ENCODE measurements at places on chromosomes 12 and 14. TPM values are rescaled to one million over a fixed set of nuclear protein-coding genes. Genes with fewer than 3 reads are reported as not detected.

DNA sequence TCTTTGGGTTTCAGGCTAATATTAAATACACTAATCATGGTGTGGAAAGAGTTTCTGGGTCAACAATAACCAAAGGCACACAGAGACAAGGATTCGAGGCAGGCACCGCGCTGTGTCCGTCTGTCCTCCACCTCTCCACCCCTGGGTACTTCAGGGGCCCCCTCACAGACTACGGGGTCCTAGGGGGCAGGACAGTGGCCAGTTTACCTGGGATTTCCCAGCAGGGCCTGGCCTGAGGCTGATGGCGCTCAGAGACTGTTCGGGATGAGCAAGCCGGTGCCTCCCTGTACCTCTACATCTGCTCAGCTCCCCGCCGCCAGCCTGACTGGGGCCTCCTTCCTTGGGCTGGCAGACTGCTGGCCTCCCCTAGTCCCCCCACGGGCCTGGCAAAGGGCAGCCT, 18.1 kb upstream of the EIF5 start:
- H3K4me3 ChIP-seq: no peak overlapping the region
- DNase-seq: no peak

DNA sequence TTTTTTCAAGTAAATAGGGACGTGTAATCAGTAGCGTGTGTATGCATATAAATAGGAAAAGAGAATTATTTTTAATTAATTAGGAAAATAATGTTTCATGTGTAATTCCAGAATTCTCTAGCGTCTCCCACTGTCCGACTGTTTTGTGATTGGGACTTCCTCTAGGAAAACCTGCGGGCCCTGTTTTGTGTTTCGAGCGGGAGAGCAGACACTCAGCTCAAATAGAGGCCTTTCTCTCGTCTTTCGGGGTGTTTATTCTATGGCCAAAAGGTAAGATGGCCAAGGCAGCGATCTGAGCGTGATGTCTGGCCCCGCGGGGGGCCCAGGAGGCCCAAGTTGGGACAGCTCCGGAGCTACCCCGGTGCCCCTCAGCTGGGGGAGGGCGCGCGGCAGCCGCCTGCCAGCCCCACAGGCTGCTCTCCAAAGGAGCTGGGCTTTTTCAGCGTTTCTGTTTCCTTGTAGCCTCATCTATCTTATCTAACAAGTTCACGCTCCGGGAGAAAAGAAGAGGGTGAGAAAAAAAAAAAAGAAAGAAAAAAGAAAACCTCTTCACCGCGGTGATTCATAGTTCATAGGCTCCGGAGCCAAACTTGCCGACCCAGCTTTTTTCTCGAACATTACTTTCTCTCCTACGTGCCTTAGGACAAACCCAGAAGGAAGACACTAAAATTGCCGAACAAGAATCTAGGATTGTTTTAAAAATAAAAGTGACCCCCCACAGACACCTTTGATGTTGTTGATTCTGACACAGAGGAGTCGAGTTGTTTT, 7.5 kb upstream of the FOXG1 start:
- no peaks in the 10 kb centered on the region for H3K36me3 ChIP-seq
- H3K4me3 ChIP-seq: no peak overlapping the region
- H3K27ac ChIP-seq: peak overlapping the region; percentile 77
- DNase-seq: no peak
- peaks cover 98% of the 10 kb centered on the region for H3K27me3 ChIP-seq
- H3K4me1 ChIP-seq: peaks cover 16% of the 10 kb centered on the region

- H3K4me1 ChIP-seq: no peaks in the 10 kb centered on the region
- peaks cover 5% of the 10 kb centered on the region for H3K36me3 ChIP-seq
- no peak overlapping the region for H3K4me3 ChIP-seq
- no peaks in the 10 kb centered on the region for H3K27me3 ChIP-seq
- DNase-seq: no peak
Observed at GRCh38 chr14:66739826-66740225, 231.9 kb downstream of the GPHN start.

DNA sequence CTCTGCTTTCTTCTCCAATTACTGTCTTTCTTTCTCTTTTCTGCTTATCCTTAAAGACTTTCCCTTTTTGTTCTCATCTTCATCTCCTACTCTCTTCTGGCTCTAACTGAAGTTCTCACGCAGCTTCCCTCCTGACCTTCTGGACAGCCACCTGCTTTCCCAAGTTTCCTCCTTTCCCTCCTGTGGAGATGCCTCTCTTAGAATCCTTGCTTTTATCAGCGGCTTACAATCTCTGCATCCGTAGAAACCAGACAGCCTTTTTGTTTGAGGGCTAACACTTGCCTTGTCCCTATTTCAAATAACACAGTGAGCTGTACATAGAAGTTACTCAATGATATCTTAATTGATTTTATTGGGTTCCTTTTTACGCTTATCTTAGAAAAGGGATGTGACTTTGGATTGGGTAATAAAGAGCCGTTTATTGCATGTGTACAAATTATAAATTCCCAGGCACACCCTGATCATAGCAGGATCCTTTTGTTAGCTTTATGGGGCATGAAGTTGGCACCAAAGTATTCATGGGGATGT, 2.1 kb upstream of the LGALS3 start:
- H3K27me3 ChIP-seq: peaks cover 25% of the 10 kb centered on the region
- H3K4me3 ChIP-seq: no peak overlapping the region
- H3K36me3 ChIP-seq: no peaks in the 10 kb centered on the region
- no peak for DNase-seq
- H3K27ac ChIP-seq: peak overlapping the region; percentile 5

DNA sequence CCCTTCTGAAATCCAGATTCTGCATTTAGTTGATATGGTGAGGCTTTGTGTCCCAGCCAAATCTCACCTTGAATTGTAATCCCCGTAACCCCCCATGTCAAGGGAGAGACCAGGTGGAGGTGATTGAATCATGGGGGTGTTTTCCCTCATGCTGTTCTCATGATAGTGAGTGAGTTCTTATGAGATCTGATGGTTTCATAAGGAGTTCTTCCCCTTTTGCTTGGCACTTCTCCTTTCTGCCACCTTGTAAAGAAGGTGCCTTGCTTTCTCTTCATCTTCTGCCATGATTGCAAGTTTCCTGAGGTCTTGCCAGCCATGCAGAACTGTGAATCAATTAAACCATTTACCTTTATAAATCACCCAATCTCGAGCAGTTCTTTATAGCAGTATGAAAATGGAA, 23.1 kb upstream of the C12orf42 start:
- H3K4me1 ChIP-seq: peaks cover under 1% of the 10 kb centered on the region
- H3K27me3 ChIP-seq: peaks cover 41% of the 10 kb centered on the region
- no peak for DNase-seq
- no peak overlapping the region for H3K4me3 ChIP-seq
- no peak overlapping the region for H3K27ac ChIP-seq

The ASCL1 gene
- 8.3 TPM for total RNA-seq

GRCh38 chr12:116314477-116314876, 37.0 kb upstream of the MED13L start:
- peaks cover 8% of the 10 kb centered on the region for H3K27me3 ChIP-seq
- no peak for DNase-seq
- H3K4me3 ChIP-seq: no peak overlapping the region
- H3K36me3 ChIP-seq: no peaks in the 10 kb centered on the region
- no peak overlapping the region for H3K27ac ChIP-seq

GRCh38 chr12:58416236-58416635, 474.9 kb downstream of the ATP23 start:
- H3K27me3 ChIP-seq: no peaks in the 10 kb centered on the region
- DNase-seq: no peak
- no peaks in the 10 kb centered on the region for H3K36me3 ChIP-seq
- peaks cover 46% of the 10 kb centered on the region for H3K4me1 ChIP-seq
- H3K4me3 ChIP-seq: no peak overlapping the region
- H3K27ac ChIP-seq: no peak overlapping the region

The CLEC2D gene
- total RNA-seq: 23.5 TPM

The KRT72 gene
- total RNA-seq: not detected

The KRT77 gene
- total RNA-seq: not detected

The SDSL gene
- 14.0 TPM for total RNA-seq

GRCh38 chr12:11756523-11756922, 107.0 kb downstream of the ETV6 start:
- no peak for DNase-seq
- no peak overlapping the region for H3K4me3 ChIP-seq
- H3K27me3 ChIP-seq: peaks cover 2% of the 10 kb centered on the region
- H3K4me1 ChIP-seq: peaks cover 33% of the 10 kb centered on the region

DNA sequence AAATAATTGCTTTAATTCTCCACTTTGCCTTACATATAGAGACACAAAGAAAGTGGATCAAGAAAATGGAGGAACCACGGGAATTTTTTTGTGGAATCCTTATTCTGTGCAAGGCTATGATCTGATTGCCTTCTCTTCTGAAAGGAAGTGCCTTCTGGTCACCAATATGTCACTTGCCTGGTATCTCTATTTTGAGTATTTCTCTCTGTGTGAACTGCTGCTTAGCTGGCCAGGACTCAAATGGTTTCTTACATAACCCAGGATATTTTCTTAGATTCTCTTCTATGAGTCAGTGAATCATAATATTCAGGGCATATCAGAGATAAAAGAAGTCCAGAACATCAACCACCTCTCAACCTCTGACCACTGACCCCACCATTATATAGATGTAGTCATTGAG, 156.1 kb downstream of the DIO2 start:
- DNase-seq: no peak
- no peak overlapping the region for H3K4me3 ChIP-seq
- no peak overlapping the region for H3K27ac ChIP-seq

DNA sequence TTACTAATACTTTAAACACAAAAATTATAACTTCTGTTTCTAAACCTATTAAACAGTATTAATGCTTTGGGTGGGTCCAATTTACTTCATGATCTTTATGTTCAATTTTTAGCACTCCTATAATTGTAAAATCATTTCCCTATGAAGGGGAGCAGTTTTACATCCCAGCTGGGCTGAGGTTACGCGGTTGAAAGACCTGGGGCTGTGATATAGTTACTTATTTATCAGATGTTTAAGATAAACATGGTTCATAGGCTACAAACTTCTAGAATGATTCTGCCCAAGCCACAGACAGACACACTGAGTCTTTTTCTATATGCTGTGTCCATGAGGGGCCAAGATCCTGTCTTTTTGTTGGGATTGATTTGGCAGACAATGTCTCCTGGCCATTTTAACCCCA, 44.4 kb downstream of the DYRK2 start:
- no peaks in the 10 kb centered on the region for H3K36me3 ChIP-seq
- no peaks in the 10 kb centered on the region for H3K4me1 ChIP-seq
- no peaks in the 10 kb centered on the region for H3K27me3 ChIP-seq
- H3K4me3 ChIP-seq: no peak overlapping the region
- H3K27ac ChIP-seq: no peak overlapping the region

The LEMD3 gene
- 38.9 TPM for total RNA-seq

The RIPK3 gene
- total RNA-seq: 0.62 TPM
